Activated CD4-positive, CD25-positive, alpha-beta regulatory T cell treated with anti-CD3 and anti-CD28 coated beads, Interleukin-2, amount 50 U/mL, for 16 hours (primary cell): ENCODE measurements at places on chromosomes 7 and 10.

- no peak for DNase-seq
Observed at GRCh38 chr10:1009071-1009494, 16.6 kb downstream of the IDI2 start.

- no peak for DNase-seq
Observed at GRCh38 chr7:137655804-137656203, 191.0 kb downstream of the DGKI start.

GRCh38 chr7:70104243-70104642 lies 506.0 kb downstream of the AUTS2 start:
- DNase-seq: no peak

DNA sequence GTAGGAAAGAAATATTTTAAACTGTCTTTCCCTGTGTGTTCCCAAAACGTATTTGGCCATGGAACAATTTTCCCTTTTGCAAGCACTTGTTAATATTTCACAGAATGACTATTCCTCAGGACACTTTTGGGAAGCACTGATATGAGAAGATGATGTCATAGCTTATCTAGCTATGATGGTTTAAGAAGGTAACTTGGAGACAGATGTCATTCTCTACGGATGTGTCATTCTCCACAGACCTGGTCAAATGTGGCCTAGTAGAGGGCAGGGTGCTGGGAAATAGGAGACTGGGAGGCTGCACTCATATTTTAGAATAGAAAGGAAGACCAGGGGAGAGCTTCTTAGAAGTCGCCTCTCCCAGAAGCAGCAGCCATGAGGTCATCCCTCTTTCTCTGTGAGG lies 220.7 kb upstream of the GLI3 start:
- DNase-seq: no peak

DNA sequence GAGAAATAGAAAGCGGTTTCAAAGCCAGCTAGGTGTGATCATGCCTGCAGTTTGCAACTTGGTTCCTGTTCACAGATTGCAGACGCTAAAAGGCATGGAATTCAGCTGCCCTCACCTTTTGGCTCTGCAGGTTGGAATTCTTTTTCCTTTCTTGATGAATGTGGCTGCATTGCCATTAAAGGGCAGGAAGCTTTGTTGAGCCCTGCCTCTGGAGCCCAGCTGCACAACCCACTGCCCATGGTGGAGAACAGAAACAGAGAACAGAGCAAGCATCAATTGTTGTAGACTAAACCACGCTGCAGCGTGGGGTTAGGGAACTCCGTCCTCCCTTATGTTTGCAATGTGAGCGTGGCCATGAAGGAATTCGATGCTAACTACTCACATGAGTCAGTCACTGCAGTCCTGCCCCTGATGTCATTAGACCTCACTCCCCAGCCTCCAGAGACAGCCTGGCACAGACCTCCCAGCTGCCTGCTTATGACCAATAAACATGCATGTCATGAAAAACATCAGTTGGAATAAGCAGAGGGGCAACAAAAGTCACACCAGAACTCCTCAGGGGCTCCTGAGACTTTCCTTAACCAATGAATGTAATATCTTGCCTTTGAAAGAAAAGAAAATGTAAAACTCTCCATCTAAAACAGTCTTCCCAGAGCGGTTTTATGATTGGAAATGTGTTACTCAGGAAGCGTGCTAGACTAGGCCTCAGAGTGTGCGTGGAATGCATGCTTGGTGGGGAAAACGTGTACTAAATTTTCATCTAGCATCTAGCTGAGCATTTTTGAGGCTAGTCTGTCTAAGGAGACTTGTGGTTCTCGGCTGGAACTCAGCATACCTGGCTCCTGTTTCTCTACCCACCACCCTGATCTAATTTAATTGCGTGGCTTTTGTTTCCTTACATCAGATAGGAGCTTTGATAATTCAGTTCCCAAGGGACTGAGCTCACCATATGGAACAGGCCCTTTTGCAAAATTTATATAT lies 232.2 kb downstream of the KIAA1217 start:
- DNase-seq: no peak

DNA sequence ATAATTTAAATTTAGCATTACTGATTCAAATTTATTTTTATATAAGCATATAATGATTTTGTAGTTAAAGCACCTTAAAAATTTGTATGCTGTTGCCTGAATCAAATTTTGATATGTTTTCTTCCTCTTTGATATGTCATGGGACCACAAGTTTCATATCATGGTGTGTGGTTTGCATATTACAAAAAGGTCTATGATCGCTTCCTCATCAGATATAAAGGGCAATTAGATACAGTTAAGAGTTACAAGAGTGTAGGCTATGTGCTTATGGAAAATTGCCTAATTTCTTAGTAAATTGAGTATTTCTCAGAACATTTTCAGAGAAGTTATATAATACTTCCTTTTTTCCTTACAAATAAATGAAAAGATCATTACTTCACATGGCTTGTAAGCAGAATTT lies 22.2 kb downstream of the MRC1 start:
- DNase-seq: no peak

- DNase-seq: no peak
Observed at GRCh38 chr10:12501841-12502525, 152.6 kb downstream of the CAMK1D start.

DNA sequence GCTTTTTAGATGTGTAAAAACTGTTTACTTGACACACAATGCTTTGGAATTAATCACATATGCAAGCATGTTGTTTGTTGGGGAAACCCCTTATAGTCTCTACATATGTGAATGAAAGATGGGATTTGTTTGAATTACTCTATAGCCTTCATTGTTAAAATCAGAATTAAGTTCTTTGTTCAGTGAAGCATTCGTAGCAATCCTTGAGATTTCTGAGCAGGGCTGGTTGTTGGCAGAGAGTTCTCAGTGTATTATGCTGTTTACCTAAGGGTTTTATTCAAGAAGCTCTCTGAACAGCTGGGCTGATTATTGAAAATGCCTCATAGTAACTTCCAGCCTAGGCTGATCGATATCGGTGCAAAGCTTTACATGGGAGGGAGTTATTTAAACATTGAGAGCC lies 190.9 kb downstream of the VTI1A start:
- DNase-seq: no peak

DNA sequence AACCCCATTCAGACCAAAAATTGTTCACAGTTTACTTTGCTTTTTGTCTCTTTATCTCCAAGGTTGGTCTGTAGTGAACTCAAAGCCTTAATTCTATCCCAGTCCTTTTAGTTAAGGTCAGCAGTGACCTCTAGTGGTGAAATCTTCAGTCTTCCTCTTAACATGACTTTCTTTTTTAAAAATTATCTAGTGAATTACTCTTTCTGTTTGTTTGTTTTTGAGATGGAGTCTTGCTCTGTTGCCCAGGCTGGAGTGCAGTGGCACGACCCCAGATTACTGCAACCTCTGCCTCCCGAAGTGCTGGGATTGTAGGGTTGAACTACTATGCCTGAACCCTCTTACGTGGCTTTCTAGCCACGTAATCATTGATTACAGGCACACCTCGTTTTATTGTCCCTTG lies 25.0 kb downstream of the ZNF487 start:
- no peak for DNase-seq

DNA sequence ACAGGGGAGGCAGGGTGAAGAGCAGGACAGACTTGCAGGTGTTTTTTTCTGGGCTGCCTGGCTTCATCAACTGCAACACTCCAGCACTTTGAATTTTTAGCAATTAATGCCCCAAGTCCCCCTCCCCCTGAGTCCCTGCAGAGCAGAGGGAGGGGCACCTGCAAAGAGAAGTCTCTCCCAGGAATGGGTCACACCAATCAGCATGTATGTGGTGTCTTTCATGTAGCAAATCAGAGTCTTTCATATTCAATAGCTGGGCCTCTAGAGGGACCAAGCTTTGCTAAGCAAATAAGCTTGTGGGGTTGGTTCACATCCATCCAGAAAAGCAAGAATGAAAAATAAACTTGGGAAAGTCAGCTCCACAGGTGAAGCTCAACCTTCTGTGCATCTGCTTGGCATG lies 90.7 kb downstream of the PARP12 start:
- DNase-seq: no peak

GRCh38 chr7:20284003-20284770 lies 46.5 kb upstream of the ITGB8 start:
- no peak for DNase-seq

DNA sequence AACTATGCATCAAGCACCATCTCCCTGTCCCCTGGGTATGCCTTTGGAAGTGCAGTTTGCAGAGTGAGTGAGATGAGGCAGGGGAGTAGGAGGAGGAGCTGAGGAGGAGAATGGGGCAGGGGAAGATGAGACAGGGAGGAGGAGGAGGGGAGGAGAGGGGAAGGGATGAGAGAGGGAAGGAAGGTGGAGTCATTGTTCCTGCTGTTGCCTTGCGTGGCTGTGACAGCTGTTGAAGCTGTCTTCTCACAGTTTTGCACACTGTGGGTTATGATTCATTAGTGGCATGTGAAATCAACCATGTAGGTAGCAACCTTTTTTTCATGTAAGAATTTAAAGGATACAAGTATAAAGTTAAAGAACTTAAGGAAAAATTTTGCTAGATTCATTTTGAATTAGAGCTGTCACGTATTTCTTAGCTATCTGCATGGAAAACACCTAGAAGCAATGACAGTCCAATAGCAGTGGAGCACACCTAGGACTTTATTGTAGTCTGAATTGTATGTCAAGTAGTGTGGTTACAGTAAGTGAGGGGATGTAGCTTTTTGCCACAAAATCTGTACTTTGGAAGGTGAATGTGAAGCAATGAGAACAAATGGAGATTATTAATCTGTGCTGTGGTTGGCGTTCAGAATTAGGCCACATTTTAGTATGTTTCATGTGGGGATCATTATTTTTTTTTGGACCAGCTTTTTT lies 21.7 kb downstream of the CCM2 start:
- DNase-seq: no peak

- no peak for DNase-seq
Observed at GRCh38 chr10:19816411-19817230, at the start of gene PLXDC2. Gene PLXDC2, plus strand, starts transcription at chr10:19816432.

- DNase-seq: no peak
Observed at GRCh38 chr7:99734987-99735386, at the start of gene CYP3A7. Gene CYP3A7, minus strand, starts transcription at chr7:99735196. Its CDS starts 103 bp downstream, at chr7:99735093.

- no peak for DNase-seq
Observed at GRCh38 chr7:108329514-108329913, 126.7 kb downstream of the NRCAM start.

GRCh38 chr7:155213385-155213784 lies 84.3 kb upstream of the INSIG1 start:
- no peak for DNase-seq

DNA sequence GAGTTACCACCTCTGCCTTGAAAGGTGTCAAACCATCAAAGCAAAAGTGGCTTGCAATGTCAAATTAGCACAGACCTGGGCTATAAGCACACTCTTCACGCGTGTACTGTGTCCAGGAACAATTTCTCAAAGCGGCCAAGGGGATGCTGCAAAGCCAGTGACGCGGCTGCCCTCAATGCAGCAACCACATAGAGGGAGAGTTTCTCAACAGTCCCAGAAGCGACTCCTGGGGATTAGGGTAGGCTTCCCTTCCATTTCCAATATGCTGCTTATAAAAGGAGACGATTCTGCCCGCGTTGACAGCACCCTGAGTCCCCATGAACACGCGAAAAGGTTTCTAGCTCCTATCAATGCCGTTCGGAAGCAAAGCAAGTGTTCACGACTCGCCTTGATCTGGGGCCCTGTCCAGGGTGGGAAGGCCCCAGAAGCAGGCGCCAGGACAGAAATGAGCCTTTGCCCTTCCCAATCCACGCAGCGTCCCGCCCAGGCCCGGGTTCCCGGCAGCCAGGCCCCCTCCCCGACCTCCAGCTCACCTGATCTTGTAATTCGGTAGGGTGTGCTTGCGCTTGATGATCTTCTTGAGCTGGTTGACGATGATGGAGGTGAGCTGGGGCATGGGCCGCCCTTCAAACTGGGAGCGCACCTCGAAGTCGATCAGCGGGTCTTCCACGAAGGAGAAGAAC lies 1.3 kb downstream of the PDZD8 start:
- no peak for DNase-seq

DNA sequence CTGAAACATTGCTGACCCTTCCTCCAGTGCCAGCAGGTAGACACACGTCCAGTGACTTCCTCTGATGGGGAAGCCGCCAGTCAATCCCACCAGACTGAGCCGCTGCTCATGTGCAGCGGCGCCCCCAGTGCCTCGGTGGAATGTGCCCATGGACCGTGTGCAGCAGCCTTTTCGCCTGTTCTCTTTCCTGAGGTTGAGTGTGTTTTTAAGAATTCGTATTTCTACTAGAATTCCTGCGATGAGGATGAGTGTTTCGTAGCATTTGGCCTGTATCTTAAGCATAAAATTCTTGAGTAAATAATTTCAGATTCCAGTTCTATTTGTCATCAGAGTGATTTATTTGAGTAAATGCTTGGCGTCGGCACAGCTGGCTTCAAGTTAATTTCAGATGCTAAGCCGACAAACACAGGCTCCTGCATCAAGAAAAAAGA lies 35.4 kb downstream of the BNIP3 start:
- no peak for DNase-seq

- DNase-seq: no peak
Observed at GRCh38 chr10:72080042-72080975, 8.0 kb downstream of the SPOCK2 start.

DNA sequence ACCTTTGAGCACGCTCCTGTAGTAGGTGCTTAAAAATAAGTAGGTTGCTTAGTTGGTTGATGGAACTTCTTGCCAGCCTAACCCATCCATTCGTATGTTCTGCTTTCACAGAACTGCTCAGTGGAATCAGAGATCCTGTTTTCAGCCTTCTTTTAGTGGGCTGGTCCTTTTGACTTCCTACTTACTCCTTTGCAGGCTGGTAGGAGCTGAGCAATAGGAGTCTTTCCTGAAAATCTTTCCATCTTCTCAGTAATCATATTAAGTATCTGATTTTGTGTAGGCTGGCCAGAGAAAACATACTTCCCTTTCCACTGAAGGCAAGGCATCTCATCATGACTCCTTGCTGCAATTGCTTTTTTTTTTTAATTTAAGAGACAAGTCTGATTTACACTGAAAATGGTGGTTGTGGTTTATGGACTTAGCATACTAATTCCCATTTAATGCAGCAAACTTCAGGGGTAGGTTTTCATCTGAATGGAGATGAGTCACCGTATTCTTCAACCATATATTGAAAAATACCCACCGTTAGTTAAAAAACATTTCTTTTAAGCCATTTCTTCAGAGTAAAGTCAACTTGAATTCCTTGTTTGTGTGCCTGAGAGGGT lies 208.0 kb downstream of the ZNF365 start:
- no peak for DNase-seq

DNA sequence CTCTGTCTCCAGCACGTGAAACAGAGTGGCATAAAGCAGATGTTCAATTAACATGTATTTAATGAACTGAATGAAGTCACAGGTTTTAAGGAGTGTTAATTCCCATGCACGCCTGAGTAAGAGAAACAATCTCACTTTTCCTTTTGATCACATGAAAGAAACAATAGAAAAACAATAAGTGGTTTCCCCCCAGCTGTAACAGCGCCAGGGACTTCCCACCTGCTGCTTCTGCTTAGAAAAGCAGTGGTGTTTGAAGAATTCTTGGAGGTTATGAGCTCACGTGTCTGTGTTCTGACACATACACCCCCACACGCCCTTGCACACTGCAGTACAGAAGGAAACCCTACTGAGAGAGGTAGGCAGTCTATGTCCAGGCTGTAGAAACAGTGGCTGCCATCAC lies 51.3 kb upstream of the FRMD4A start:
- DNase-seq: peak; percentile 22
